ENCODE measurements at places on chromosomes 1 and 21.

DNA sequence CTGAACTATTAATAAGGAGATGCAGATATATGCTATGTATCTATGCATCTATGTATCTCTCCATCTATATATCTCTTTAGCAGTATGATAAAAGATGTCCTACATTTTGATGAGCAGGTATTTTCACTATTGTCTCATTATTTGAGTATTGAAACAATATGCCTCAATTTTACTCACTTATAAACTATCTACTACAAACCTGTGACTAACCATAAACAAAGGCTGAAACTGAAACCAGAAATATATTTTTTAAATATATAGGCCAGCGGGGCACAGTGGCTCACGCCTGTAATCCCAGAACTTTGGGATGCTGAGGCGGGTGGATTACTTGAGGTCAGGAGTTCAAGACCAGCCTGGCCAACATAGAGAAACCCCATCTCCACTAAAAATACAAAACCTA lies 22.0 kb downstream of the EIF4G3 start:
- DNase-seq: no peak

- no peak for DNase-seq
These were observed 53.9 kb downstream of the SELENOF start for GRCh38 chr1:86860020-86860419.

- DNase-seq: no peak
These were observed 142.3 kb downstream of the CHD1L start for GRCh38 chr1:147384804-147385203.

GRCh38 chr1:54835131-54835898 lies 34.2 kb upstream of the TTC22 start:
- DNase-seq: no peak

DNA sequence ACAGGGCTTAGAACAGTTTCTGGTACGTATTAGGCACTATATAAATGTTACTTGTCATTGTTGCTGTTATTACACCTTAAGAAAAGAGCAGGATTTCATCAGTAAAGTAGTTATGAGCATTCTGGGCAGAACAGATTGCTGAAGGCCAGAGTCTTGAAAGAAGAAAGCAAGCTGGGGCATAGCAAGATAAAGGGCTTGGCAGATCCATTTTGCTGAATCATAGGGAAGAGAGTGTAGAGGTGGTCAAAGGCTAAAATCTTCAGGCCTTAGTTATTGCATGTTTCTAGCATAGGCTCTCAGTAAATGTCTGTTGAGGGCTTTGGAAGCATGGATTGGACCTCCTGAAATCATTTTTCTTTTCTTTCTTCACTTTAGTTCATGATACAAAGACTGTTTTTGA lies 67.5 kb downstream of the PLA2G4A start:
- no peak for DNase-seq

DNA sequence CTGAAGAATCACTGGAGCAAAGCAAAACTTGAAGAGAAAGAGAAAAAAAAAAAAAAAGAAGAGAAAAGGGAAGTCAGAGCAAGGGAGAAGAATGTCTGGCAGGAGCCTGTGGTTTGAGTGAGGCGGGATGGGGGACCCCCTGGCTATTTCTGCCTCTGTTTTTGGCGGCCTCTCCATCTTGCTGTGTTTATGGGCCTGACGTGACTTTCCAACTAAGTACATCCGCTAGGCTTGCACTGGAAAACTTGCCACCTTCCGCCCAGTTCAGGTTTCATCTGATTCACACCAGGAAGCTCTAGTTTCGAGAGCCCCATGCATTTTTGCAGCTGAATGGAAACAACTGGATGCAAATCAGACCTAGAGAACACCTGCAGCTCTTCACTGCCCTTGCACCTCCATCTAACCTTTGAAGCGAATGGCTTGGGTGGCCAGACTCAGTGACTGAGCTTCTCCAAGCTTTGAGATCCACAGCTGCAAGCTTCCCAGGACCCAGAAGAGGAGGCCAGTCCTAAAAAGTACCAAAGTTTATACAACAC lies 28.0 kb downstream of the TBX15 start:
- DNase-seq: no peak

DNA sequence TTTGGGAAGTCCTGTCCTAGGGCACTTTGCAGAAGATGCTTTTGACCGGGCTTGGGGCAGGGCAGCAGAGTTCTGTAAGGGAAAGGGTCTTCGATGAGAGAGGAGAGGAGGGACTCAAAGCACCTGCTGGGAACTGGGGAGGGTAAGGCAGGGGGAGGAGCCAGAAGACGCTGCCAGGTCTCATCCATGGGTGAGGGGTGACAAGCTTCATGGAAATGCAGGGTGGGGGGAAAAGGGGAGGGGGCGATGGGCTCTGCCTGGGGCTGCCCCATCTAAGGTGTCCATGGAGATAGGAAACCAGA lies 20.9 kb upstream of the C2CD2 start:
- no peak for DNase-seq

DNA sequence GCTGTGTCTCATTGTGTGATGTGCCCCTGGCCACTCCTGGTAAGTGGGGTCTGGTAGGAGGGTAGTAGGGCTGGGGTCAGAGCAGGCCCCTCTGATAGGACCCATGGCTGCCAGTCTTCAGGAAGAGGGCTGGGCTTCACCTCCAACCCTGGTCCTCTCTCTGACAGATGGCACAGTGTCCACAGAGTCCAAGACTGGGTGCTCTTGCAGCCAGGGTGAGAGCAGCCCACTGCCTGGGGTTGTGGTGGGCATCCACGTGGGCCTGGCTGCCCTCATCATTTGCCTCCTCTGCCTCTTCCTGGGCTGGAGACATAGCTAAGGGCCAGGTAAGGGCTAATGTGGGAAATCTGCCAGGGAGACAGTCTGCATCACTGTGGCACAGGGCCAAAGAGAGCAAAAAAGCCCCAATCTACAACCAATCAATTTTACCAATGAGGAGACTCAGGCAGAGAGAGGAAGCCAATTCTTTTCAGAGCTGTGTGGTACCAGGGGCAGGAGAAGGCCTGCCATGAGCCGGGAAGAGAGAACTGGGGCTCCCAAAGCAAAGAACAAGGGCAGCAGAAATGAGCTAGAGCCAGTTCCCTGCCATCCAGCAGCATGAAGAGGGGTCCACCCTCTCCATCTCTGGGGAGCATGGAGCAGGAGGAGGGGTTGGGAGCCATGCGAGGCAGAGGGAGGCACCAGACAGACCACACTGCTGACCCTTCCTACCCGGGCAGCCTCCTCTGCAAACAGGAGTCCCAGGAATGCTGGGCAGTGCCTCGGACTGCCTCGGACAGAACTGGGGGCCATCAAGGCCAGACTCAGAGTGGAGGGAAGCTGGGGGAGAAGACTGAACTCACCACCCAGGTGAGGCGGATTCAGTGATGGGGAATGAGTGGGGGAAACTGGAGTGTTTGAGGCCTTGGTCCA lies 26.8 kb downstream of the SLC27A3 start:
- no peak for DNase-seq

DNA sequence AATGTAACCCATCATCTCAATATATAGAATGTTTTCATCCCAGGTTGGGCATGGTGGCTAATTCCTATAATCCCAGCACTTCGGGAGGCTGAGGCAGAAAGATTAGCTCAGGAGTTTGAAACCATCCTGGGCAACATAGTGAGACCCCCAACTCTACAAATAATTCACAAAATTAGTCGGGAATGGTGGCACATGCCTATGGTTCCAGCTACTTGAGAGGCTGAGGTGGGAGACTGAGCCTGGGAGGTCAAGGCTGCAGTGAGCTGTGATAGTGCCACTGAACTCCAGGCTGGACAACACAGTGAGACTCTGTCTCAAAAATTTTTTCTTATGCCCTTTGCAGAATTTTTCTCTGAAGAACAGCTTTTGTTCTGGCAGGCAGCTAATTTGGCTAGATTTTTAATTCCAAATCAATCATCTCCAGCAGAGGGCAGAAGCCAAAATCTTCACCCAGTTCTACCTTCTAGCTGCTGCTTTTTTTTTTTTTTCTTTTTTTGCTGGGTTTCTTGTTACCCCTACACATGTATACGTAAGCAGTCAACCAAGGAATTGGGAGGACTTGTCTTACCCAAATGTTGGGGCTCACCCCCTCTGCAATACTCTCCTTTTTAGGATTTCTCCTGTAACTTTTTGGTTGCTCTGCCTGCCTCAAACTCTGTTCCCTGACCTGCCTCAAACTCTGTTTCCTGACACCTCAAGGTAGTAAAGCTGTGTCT lies 2.7 kb upstream of the RAD54L start:
- DNase-seq: no peak

- DNase-seq: no peak
These were observed 191.3 kb upstream of the HP1BP3 start for GRCh38 chr1:20978413-20978812.

- DNase-seq: no peak
These were observed 29.3 kb upstream of the TRIM33 start for GRCh38 chr1:114540272-114540671.

DNA sequence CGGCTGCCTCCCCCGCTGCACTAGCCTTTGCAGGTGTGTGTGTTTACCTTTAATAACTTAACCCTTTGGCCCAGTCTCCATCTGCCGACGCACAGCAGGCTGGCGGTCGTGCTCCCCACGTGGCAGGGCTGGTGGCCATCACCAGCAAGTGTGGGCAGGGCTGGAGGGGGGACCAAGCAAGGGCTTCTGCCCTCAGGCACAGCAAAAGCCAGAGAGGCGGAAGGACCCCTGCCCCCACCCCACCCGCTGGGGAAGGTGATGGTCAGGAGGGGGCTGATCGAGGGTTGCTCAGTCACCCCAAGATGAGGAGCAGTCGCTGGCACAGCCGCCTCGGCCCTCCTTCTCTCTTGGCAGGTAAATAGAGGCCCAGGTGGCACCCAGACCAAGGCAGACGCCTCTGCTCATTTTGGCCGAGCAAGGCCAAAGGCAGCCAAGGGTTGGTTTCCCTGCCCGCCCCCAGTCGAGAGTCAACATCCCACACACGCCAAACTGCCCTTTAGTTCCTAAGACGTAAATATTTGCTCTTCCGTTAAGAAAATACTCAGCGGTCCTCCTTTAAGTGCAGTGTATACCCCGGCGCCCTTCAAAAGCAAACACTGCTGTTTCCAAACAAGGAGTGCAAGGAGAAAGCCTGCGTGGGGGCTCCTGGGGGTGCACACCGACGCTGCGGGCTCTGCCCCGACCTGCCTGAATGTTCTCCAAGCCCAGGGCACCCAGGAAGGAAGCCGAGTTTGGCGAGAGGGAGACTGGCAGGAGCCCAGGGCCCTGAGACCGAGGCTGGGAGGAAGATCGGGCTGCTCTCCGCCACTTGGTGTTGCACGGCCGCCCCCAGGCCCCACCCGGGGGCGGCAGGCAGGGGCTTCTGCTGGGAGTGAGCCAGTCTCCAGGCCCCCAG lies 82.7 kb downstream of the SIK1 start:
- no peak for DNase-seq

DNA sequence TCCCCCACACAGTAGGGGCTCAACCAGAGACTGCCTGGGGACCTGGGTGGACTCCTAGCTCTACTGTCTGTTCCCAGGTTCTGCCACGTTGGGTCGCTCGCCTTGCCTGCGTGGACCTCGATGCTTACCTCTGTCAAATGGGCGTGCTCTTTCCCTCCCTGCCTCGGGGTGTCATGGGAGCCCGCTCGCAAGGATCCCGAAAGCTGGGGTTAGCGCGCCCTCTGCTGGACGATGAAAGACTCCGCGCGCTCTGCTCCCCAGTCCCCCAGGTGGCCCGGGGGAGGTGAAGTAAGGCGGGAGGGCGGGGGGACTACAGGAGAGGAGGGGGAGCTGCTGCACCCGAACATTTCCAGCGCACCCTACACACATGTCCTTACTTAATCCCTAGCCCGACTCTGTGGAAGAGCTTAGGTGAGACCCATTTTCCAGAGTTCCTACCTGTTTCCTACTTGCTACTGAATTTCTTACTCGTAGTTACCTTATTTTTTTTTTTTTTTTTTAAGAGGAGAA lies 2.3 kb upstream of the BSND start:
- peak; percentile 62 for DNase-seq

- no peak for DNase-seq
These were observed 59.8 kb downstream of the ITPKB start for GRCh38 chr1:226679262-226679661.

GRCh38 chr1:20666804-20667203 lies 5.6 kb upstream of the DDOST start:
- no peak for DNase-seq

DNA sequence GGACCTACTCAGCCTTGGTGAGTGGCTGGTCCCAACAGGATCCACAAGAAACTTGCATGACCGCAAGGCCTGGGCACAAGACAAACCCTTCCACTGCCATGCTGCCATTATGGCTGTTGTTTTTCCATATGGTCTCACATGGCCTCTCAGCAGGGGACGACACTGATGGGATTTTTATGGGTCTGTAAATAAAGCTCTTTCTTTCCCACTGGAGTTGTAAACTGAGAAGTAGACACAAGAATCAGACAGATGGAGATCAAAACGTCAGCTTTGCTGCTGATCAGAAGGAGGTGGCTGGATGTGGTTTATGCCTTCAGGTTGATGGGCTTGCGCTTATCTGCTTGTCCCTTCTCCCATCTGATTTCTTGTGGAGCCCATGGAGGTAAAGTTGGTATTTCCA lies 138.1 kb upstream of the KCNJ6 start:
- no peak for DNase-seq

GRCh38 chr1:172902861-172903381 lies 147.8 kb downstream of the TNFSF18 start:
- no peak for DNase-seq

DNA sequence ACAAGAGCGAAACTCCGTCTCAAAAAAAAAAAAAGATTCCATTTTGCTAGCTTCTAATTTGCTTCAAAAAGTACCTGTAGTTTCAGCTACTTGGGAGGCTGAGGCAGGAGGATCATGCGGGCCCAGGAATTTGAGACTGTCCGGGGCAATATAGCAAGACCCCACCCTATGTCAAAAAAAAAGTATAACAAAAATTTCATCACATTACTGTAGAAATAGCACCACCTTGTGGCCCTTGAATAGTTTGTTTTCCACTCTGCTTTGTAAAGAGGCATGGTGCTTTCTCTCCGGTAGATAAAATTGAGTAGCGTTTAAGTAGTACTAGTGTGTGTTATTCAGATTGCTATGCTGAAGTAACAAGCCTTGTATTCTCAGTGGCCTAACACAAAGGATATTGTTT lies 18.2 kb upstream of the MSTO1 start:
- peak; percentile 56 for DNase-seq

DNA sequence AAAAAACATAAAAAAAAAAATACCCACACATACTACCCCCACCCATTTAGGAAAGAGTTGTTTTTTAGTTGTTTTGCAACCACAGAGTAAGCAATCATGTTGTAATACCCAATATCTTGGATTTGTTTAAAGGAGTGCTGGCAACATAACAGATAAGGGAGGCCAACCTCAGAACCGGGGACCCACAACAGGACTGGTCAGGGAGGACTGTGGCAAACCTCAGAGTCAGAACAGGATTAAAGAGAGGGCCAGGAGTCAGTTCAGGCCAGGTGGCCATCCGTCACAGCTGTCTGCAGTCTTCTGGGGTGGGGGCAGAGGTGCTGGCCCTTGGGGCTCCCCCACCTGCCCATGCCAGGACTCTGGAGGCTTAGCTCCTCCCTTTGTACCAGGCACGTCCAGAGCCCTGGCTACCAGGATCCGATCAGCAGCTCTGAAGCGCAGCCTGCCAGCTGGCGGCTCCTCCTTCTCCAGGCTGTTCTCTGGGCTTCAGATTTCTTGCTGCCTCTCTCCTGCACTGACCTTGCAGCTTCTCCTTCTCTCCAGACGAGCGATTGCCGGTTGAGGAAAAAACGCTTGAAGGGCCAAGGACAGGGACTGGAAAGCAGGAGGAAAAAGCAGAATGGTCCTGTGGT lies 7.9 kb downstream of the H6PD start:
- DNase-seq: peak; percentile 65

Measured in hippocampal formation (tissue), 2 donors.